Renal cortical epithelial cell (primary cell): ENCODE measurements at places on chromosomes 6 and 20. TPM values are rescaled to one million over a fixed set of nuclear protein-coding genes. Genes with fewer than 3 reads are reported as not detected.
A peak's percentile ranks its signal among the peaks of the same experiment; 100 is the strongest.

- peak; percentile 100 for DNase-seq
These were observed 488.3 kb downstream of the CDKAL1 start for GRCh38 chr6:21022343-21023107.

Gene SPO11
- not detected in 2 replicates for total RNA-seq

Gene TLDC2
- 0.35 and 0.50 TPM in 2 replicates for total RNA-seq

Gene STMND1
- not detected in 2 replicates for total RNA-seq

DNA sequence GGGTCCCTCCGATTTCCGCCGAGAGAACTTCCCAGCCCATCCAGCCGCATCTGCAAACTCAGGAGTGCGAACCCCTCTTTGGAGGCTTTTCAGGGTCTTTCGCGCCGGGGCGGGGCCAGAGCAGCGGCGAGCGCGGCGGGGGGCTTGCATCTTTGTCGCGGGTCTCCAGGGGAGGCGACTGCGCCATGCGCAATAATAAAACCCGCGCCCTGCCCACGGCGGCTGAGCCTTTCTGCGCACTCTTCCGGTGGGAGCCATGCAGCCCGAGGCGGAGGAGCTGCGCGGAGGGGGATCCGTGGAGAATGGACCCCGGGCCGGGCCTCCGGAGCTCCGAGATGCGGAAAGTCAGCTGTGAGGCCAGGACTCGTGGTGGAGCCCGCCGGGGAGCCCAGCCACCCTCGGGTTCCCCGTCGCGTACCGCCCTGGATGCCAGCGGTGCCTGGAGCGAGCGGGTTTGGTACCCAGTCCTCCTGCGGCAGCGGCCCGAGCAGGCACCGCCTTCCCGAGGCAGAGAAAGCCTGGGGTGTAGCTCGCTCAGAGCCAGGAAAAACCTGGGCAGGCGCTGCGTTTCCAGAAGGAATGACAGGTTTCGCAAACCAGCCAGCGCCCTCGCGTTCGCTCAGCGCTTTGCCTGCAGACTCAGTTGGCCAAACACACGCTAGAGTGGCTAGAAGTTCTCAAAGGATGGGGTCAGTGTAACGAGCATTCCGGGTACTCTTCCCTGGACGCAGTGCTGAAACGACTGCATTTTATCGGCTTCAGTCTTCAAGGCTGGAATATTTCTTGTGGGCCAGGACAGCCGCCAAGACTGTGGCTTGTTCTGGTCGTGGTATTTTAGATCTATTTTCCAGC is 1.2 kb downstream of the AKAP12 start:
- peak; percentile 51 for DNase-seq

DNA sequence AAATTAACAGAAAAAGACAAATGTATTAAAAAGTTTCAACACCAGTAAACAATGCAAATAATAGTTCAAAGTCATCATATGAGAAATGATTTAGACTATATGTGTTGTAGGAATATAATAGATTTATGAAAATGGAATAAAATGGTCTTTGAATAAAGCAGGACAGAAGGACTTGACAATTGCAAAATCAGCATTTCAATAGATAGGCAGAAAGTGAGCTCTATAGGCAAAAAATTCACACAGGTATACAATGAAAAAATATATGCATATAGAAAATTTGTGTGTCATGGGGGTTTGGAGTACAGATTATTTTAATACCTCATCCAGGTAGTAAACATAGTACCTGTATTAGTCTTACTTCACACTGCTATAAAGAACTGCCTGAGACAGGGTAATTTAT is 571.1 kb upstream of the EYS start:
- DNase-seq, result no peak

GRCh38 chr6:140071601-140072062 is 697.2 kb upstream of the CITED2 start:
- peak; percentile 90 for DNase-seq

GRCh38 chr6:81172056-81172740 is 580.3 kb downstream of the TENT5A start:
- peak; percentile 64 for DNase-seq

DNA sequence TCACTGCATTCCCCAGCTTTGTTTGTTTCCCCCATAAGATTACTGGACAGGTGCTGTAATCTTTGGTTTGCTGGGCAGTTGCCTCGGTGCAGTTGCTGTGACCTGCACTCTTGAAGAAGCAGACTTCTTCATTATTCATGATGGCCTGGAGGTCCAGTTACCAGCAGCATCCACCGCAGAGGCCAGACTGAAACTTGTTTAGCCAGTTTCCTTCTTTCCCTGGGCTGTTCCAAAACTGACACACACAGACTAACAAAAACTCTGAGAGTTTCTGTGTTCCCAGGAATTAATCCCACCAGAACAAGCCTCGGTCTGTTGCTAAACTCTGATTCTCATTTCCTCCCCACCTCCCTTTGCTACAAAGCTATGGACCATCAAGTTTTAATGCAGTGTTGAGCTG is 144.1 kb downstream of the QRSL1 start:
- peak; percentile 63 for DNase-seq

GRCh38 chr6:153662982-153663381 is 376.1 kb upstream of the OPRM1 start:
- no peak for DNase-seq

Gene PTCRA
- total RNA-seq, result not detected in 2 replicates

DNA sequence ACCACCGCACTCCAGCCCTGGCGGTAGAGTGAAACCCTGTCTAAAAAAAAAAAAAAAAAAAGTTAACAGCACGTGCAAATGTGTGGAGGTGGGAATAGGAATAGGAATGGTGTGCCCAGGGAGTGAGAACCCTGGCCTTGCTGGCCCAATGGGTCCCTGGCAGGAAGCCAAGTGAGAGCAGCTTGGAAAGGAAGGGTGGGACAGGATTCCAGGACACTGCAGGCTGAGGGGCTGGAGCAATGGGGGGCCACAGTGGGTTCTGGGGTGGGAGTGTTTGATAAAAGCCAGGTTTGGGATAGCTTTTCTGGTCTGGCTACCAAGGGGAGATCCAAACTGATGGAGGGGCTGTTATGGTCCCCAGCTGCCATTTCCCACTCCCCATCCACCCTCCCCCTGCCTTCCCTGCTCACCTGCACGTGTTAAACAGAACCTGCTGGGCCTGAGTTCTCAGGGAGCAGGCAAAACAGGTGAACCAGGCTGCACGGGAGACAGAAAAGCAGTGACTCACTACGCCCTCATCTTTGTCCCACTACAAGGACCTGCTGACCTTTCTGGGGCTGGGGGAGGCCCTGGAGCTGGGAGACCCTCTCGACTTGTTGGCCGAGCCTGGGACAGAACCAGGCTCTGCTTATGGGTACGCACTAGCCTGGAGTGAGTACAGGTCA is 3.3 kb downstream of the SUN5 start:
- DNase-seq, result no peak

DNA sequence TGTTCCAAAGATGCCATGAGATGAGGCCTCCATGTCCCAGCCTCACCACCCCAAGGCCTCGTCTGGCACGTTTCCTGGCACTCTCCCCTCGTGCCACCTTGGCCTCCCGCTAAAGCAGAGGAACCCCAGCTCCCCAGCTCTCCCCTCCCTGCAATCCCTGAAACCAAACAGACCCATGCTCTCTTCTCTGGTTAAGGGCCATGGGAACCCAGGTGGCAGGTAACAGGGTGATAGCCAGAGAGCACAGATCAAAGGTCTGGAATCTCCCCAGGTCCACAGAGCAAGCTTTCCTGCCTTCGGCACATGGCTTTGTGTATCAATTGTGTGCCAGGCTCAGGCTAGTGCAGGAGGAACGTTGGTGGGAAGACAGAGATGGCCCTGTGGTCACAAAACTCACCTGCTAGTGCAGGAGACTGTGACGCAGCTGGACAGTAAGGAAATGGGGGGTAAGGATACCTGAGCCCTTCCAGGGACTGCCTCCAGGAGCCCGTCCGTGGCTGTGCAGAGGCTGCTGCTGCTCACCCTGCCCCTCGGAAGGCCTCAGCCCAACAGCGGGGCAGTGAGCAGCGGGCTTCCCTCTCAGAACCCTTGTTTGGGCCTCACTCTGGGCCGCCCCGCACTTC is 39.0 kb downstream of the MYH7B start:
- no peak for DNase-seq

Gene YTHDF1
- 18.8 and 32.8 TPM in 2 replicates for total RNA-seq

Gene LATS1
- total RNA-seq, result 6.4 and 19.7 TPM in 2 replicates

DNA sequence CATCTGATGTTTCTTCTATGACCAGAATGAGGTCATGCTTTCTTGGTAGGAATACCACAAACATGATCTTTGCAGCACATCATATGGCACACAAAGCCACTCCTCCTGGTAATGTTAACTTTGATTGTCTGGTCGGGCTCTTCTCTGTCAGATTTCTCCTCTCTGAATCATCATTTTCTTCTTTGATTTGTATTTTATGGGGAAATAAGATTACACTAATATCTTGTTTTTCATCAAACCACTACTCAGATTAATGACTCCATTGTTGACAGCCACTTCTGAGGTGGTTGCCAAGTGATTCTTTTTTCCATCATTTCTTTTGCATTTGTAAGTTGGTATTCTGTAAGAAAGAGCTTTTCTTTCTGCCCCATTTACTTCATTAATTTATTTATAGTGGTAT is 29.5 kb downstream of the TRMT11 start:
- DNase-seq, result peak; percentile 45

Gene SFTA2
- 1.9 TPM in 1 of 2 replicates, not detected in the other for total RNA-seq

- no peak for DNase-seq
These were observed 42.8 kb downstream of the SLC35B3 start for GRCh38 chr6:8392569-8392968.

GRCh38 chr6:170039156-170040114 is 251.4 kb downstream of the DLL1 start:
- DNase-seq, result no peak

Gene SRSF3
- total RNA-seq, result 182 and 305 TPM in 2 replicates

DNA sequence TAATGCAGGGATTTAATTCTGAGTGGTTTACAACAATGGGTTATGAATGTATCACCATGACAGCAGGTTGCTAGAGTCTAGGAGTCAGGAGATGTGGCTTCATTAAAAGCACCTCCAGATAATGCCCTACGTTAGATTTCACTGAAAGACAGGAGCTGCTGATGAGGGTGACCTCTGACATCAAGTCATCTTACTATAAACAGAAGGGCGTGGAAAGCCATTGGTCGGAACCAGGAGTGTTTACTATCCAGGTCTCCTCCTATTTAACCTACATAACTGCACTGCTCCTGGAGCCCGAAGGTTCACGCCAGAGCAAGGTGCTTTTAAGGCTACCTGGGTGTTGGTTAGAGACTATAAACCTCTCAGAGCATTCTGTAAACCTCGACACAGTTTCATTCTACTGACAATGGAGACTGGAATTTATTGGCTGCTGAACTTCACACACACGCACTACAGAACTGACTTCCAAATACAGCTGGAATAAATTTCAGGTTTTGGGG is 128.7 kb downstream of the EYA4 start:
- no peak for DNase-seq

DNA sequence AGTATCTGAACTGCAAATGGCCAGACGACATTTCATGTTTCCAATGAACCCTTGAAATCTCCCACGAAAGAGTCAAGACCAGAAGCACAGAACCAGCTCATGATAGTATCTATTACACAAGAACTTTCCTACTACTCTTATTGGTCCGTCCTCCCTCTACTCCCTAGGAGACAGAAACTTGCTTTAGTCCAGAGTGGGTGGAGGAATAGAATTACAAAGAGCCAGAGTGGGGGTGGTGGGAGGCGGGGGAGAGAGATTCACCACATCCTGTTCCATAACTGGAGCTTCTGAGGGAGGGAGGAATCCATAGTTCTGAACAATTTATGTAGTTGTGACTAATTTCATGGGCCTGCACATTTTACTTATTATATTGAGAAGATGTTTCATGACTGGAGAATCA is 18.5 kb upstream of the WFDC10A start:
- peak; percentile 51 for DNase-seq

DNA sequence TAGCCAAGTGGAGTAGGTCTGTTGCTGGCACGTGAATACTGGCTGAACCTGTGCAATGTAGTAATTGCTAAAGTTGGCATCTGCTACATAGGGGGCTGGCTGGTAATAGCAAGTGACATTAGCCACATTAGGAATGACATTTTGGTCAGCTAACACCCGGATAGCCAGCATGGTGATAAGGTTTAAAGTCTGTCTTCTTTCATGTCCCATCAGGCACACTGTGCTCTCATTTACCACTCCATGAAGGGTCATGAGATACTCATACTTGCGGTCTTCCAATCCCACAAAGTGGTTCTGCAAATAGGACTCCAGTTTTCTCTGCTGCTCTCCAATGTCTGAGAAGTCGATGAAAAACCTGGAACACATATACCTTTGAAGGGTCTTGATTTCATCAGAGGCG is 2.8 kb downstream of the TENT5A start:
- no peak for DNase-seq

Gene PTCHD4
- total RNA-seq, result 3.1 and 24.4 TPM in 2 replicates

Gene TSPYL4
- 3.3 and 11.8 TPM in 2 replicates for total RNA-seq
